ENCODE measurements at places on chromosomes 6 and 20. TPM values are rescaled to one million over a fixed set of nuclear protein-coding genes. Genes with fewer than 3 reads are reported as not detected.

Gene DACT2
- 0.23 TPM for polyA plus RNA-seq

Gene CDH22
- polyA plus RNA-seq = not detected

Gene LRRC73
- polyA plus RNA-seq = not detected

Gene MC3R
- not detected for polyA plus RNA-seq

Gene SIRPB1
- polyA plus RNA-seq = 2.3 TPM

Gene OTOR
- polyA plus RNA-seq = not detected

Gene MYLK2
- polyA plus RNA-seq = 0.39 TPM

Gene POPDC3
- not detected for polyA plus RNA-seq

DNA sequence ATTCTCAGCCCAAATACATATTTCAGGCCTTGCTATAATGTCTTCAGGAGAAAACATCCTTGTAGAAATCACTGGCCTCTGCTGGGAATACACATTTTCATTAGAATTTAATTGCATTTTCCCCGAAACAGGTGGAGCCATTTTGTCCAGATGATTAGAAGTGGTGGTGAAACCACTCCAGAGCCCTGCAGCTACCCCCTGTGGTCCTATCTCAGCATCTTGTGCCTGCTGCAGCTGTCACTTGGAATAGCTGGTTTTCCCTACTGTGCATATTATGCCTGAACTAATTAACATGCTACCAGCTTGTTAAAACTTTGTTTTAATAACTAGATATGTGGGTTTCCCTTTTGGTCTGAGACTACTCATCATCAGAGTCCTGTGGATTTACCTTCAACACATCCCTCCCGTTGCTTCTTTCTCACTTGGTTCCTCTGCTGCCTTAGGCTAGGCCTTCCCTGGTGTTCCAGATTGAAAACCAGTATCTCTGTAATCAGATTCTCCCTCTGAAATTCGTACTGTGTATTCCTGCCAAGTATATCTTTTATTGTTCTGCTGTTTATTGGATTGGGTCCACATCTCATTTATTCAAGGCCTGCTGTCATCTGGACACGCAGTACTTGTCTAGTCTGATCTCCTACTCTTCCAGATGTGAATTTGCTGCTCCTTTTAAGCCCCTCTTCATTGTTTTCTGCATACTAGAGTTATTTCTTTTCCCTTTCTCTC, 15.2 kb downstream of the DNAH8 start:
- H3K27ac ChIP-seq = no peak overlapping the region
- H3K4me3 ChIP-seq = no peak overlapping the region
- no peaks in the 10 kb centered on the region for H3K36me3 ChIP-seq
- H3K27me3 ChIP-seq = no peaks in the 10 kb centered on the region

DNA sequence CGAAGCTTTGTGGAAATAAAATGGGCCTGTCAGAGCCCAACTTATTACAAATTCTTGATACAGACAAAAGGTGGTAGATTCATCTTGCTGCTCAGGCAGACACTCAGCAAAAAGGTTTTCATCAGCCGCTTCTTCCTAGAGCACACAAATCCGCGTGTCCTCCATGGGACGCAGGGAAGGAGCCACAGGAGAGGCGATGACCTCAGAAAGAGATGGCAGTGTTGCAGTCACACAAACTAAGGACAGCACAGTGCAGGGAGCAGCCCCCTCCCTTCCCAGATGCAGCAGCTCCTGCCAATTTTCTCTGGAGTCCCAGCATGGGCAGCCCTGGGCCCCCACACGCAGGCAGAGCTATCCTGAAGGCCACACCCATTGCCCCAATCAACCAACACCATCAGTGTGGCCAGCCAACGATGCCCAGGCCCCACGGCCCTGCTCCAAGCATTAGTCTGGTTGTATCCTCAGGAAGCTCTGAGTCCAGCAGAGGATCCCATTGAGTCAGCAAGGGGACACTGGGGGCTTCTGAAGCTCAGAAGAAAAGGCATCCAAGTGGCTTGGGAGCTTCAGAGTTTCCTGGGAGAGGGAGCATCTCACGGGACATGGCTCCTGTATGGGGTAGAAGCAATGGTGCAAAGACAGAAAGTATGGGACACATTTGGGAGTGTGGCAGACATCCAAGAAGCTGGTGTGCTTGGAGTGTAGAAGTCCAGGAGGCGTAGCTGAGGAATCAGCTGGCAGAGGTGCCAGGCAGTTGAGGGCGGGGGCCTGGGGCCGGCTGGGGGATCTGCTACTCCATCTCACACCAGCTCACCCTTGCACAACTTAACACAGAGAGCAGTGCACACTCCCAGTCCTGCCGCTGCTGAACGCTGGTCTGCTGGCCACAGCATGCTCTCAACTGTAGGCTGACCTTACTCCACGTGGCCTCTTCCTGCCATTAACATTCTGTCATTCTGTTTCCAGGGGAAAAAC, 142.1 kb upstream of the CST7 start:
- H3K36me3 ChIP-seq = no peaks in the 10 kb centered on the region
- no peak for DNase-seq
- no peaks in the 10 kb centered on the region for H3K27me3 ChIP-seq
- no peaks in the 10 kb centered on the region for H3K4me1 ChIP-seq
- no peak overlapping the region for H3K27ac ChIP-seq
- no peak overlapping the region for H3K4me3 ChIP-seq

- H3K27me3 ChIP-seq = no peaks in the 10 kb centered on the region
- no peak for DNase-seq
- H3K4me1 ChIP-seq = peaks cover 17% of the 10 kb centered on the region
- peak overlapping the region; percentile 30 for H3K4me3 ChIP-seq
- peak overlapping the region; percentile 92 for H3K27ac ChIP-seq
These were observed 116.7 kb upstream of the PRSS16 start for GRCh38 chr6:27130668-27131428.

DNA sequence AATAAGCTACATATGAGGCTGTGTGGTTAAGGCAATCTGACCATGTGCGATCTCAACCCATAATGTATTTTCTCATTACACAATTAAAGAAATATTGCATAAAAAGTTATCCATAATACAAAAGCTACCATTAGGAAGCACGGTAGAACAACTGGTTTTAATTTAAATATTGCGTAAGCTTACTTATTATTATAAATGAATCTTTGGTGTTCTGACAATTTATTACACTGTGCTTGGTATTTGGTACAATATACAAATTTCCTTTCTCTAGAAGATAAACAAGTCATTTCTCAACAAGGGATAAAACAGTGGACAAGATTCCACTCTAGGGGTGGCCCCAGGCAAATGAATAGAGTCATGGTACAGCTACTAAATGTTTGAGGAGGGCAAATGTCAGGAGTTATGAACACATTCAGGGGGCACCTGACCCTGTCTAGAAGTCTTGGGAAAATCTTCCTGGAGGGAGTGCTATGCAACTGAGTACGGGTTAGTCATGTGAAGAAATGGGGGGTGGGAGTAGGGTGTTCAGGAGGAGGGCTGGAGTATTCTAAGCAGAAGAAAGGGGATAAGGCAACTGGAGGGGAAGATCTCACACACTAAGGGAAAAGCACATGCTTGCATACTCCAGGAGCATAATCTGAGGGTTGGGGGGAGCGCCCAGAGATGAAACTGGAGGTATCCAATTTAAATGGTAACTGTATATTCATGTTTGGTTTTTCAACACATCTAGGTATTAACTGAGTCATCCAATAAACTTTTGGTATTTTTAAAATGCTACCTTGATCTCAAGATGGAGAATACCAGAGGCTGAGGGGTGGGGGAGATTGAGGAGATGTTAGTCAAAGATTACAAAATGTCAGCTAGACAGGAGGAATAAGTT, 296.9 kb upstream of the SGK1 start:
- H3K27ac ChIP-seq = no peak overlapping the region
- H3K36me3 ChIP-seq = no peaks in the 10 kb centered on the region
- H3K4me3 ChIP-seq = no peak overlapping the region
- no peak for DNase-seq
- H3K4me1 ChIP-seq = no peaks in the 10 kb centered on the region
- H3K27me3 ChIP-seq = no peaks in the 10 kb centered on the region

- peaks cover 11% of the 10 kb centered on the region for H3K36me3 ChIP-seq
- H3K27me3 ChIP-seq = no peaks in the 10 kb centered on the region
- H3K4me1 ChIP-seq = peaks cover 26% of the 10 kb centered on the region
These were observed 167.4 kb downstream of the DTNBP1 start for GRCh38 chr6:15495375-15495901.

DNA sequence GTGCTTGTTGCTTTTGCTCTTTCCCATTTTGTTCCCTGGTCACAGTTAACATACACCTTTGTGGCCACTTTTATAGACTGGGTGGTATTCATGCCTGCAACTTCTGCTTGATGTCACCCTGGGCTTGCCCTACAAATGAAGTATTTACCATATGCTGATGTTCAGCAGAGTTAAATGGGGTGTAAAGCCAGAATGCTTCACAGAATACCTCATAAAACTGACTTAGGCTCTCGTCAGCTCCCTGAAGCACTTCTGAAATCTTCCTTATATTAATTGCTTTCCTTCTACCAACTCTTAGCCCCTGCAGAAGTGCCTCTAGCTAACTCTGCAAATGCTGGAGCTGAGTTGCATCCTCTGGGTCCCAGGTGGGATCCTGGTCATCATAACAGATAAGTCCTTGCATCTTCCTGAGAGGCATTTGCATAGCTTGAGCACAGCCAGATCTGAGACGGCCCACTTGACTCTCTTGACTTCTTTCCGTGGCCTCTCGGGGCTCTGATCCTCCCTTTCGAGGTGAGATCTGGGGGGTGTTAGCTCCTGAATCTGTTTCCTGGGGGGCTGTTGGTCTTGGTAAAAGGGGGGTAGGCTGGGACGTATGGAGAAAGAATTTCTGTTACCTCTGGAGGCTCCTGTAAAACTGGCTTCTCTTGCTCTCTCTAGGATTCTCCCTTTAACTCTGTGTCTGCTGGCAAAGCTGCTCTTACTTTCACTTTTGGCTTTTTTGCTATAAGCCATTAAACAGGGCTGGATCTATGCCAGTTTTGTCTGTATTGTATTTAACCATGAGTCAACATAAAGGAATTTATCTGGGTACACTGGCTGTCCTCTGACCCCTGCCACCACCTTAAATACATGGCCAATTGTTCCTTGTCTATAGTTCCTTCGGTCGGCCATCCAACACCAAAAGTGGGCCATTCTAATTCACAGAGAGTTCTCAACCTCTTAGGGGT, 223.0 kb upstream of the SYNCRIP start:
- no peaks in the 10 kb centered on the region for H3K27me3 ChIP-seq
- H3K4me3 ChIP-seq = peak overlapping the region; percentile 51
- no peaks in the 10 kb centered on the region for H3K36me3 ChIP-seq
- DNase-seq = no peak

- no peak overlapping the region for H3K27ac ChIP-seq
- H3K4me1 ChIP-seq = no peaks in the 10 kb centered on the region
- H3K4me3 ChIP-seq = no peak overlapping the region
- DNase-seq = no peak
- no peaks in the 10 kb centered on the region for H3K36me3 ChIP-seq
- no peaks in the 10 kb centered on the region for H3K27me3 ChIP-seq
These were observed 40.1 kb upstream of the CARMIL1 start for GRCh38 chr6:25239059-25239458.

GRCh38 chr6:139249395-139249794, 42.4 kb downstream of the TXLNB start:
- H3K4me1 ChIP-seq = peaks cover 9% of the 10 kb centered on the region
- H3K36me3 ChIP-seq = no peaks in the 10 kb centered on the region

DNA sequence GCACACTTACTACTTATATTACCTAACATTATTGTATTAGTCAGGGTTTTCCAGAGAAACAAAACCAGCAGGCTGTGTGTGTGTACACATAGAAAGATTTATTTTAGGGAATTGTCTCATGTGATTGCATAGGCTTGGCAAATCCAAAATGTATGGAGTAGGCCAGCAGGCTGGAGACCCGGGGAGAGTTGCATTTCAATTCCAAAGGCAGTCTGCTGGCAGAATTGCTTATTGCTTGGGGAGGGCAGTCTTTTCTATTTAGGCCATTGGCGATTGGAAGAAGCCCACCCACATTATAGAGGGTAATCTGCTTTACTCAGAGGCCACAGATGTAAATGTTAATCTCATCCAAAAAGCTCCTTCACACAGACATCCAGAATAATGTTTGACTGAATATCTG, 157.0 kb downstream of the ADGRG6 start:
- DNase-seq = no peak
- no peak overlapping the region for H3K27ac ChIP-seq
- no peaks in the 10 kb centered on the region for H3K36me3 ChIP-seq
- no peaks in the 10 kb centered on the region for H3K4me1 ChIP-seq

DNA sequence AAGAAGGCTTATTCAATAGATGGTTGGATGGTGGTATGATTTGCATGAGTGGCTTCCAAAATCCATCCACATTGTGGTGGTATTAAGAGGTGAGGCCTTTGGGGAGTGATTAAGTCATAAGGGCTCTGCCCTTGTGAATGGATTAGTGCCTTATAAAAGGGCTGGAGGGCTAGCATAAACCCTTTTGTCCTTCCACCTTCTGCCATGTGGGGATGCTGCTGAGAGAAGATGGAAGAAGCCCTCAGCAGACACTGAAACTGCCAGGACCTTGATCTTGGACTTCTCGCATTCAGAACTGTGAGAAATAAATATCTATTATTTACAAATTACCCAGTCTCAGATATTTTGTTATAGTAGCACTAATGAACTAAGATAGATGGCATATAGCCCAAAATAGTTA, 27.8 kb upstream of the SRPK1 start:
- H3K27me3 ChIP-seq = no peaks in the 10 kb centered on the region
- no peak overlapping the region for H3K4me3 ChIP-seq
- H3K27ac ChIP-seq = no peak overlapping the region
- H3K4me1 ChIP-seq = no peaks in the 10 kb centered on the region
- H3K36me3 ChIP-seq = no peaks in the 10 kb centered on the region

DNA sequence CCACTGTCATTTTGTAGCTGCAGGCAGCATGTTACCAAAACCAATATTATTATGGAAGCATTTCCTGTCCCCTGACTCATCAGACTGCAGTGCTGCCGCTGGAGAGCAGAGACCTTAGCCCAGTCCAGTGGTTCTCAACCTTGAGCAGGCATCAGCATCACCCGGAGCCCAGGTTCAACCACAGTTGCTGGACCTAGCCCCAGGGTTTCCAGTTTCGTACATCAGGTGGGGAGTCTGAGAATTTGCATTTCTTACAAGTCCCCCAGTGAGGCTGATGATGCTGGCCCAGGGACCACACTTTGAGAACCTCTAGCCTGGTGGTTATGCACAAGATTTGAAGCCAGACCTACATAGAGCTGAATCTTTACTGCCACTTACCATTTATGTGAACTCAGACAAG, 47.3 kb downstream of the LY86 start:
- H3K27ac ChIP-seq = no peak overlapping the region
- no peak for DNase-seq
- H3K36me3 ChIP-seq = no peaks in the 10 kb centered on the region
- H3K4me3 ChIP-seq = no peak overlapping the region

DNA sequence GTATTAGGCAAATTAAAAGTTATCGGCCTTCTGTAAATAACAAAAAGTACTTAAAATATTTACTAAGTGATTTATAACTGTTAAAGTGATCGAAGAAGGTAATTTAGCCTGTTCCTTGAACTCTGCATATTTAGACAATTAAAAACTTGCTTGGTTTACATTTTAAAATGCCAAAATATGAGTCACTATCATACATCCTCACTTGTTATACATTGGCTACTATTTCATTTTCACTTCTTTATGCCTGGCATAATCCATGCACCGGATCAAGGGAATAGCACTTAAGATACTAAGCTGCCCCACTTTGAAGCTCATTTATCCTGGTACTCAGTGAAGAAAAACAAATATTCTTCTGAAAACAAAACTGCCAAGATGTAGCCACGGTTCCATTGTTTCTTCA, 344.6 kb downstream of the UBE3D start:
- no peak overlapping the region for H3K27ac ChIP-seq
- DNase-seq = no peak
- no peaks in the 10 kb centered on the region for H3K4me1 ChIP-seq

GRCh38 chr6:112752791-112753190, 405.7 kb downstream of the RFPL4B start:
- no peaks in the 10 kb centered on the region for H3K36me3 ChIP-seq
- no peak overlapping the region for H3K27ac ChIP-seq
- DNase-seq = no peak
- H3K4me1 ChIP-seq = no peaks in the 10 kb centered on the region
- H3K4me3 ChIP-seq = no peak overlapping the region
